RWPE2 (cell line): ENCODE measurements at places on chromosomes 1 and 21.
A peak's percentile ranks its signal among the peaks of the same experiment; 100 is the strongest.

GRCh38 chr21:44402323-44403105, 49.1 kb downstream of the TRPM2 start:
- no peak for DNase-seq

DNA sequence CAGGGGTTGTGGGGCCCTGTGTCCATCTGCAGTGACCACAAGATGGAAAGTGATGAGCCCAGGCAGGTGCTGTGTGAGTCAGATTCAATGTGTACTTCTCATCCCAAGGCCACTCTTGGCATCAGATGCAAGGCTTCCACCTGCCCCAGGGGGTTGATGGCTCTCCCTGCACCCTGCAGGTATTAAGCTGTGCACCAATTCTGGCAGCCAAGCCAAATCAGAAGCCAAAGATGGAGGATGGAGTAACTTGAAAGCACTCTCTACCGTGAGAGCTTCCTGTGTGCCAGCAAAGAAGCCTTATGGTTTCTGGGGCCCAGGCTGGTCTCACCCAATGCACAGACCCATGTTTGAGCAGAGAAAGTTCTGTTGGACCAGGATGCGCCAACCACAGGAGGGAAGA, 44.3 kb upstream of the TENT5C start:
- DNase-seq = no peak

- DNase-seq = no peak
Measured at GRCh38 chr1:91727763-91728162, 158.2 kb downstream of the TGFBR3 start.

GRCh38 chr1:197915862-197916499, 1.2 kb upstream of the LHX9 start:
- peak; percentile 75 for DNase-seq

DNA sequence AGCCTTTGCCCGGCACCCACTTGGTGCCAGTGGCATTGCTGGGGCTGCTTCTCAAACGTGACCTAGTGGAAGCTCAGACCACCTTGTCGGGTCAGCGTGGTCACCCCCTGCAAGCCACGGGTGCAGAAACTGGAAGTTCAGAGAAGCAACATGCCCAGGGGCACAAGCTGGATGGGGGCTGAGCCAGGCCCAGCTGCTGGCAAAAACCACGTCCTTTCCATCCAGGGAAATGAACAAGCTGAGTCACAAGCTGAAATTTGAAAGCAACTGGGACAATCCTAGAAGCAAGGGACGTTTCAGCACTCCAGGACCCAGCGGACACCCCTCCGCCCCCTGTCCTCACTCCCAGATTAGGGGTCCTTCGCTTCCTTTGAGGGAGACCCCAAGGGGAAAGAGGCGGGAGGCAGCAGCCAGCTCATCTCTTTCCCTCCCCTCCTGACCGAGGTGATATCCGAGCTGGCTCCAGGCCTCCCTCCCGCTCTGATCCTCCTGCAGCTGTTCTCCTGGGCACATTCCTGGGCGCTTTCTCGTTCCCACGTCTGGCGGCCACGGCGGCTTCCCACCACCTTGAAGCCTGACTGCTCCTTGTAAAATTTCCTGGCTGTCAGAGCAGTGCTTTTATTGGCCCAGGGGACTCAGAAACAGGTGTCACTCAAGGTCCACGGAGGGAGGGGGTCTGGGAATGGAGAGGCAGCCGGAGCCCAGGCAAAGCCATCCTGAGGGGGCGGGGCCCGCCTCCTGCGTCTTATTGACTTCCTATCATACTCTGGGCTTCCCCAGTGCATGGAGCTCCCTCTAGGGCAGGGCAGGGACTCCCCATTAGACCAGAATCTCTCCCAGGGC, 62.8 kb downstream of the PAX7 start:
- no peak for DNase-seq

DNA sequence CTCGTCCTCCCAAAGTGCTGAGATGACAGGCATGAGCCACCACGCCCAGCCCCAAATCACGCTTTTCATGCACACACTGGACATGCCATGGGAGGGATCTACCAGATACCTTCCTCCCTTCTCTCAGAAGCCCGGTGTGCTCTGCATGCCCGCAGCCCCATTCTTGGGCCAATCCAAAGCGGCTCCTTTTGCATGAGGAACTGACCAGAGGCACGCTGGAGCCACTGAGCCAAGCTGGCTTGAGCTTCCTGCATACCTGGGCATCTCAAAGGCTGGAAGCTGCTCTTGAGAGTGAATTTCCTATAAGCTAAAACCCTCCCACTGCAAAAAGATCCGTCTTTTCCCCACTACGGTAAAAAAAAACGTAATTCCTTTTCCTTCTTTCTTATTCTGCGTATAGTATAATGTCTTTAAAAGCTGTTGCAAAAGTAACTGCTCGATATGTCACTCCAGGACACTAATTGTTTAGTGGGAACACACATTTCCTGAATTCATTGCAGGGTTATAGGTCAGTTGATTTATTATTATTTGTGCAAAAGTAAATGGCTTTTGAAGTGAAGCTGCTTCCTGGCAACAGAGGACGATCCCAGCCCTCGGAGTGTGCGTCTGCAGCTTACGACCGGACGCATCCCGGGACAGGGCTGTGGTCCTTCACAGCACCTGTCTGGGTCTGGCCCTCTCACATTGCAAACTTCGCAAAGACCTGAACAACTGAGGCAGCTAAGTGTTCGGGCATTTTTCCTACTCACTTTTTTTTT, 61.8 kb upstream of the ETS2 start:
- no peak for DNase-seq

DNA sequence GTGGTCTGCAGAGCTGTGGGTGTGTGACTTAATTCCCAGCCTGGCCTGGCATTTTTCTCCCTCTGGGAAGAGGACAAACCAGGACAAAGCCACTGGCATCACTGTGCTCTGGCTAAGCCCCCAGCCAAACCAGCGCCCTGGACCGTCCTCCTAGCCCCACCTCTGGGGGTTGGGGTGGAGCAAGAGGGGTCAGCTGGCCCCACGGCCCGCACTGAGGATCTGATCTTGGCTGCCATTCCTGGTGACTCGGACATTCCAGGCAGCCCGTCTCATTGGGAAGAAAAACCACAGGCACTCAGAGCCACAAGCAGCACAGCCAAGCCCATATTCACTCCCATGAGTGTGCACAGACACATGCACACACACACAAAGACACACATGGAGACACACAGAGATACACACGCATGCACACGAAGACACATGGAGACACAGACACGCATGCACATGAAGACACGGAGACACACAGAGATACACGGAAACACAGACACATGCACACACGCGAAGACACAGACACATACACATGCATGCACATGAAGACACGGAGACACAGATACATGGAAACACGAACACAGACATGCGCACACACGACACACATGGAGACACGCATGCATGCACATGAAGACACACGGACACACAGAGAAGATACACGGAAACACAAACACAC, 2.3 kb upstream of the MXRA8 start:
- peak; percentile 76 for DNase-seq

GRCh38 chr1:1948783-1949182, 29.7 kb upstream of the TMEM52 start:
- DNase-seq = no peak

DNA sequence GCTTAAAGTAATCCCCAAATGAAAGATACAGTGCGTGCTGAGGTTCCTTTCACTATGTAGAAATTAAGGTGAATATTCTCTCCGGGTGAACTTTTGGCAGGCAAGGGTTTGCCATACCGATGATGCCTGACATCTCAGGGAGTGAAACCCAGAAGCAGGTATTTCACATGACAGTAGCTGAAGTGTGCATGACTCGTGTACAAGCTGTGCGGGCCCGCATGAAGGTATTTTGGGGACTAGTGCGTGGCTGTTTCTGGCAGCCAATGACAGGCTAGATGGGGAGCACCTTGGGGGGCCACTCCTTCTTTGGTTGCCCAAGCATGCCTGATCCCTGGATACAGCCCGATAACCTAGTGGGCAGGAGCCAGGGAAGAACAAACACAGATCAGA, 569.0 kb downstream of the SMYD3 start:
- no peak for DNase-seq

DNA sequence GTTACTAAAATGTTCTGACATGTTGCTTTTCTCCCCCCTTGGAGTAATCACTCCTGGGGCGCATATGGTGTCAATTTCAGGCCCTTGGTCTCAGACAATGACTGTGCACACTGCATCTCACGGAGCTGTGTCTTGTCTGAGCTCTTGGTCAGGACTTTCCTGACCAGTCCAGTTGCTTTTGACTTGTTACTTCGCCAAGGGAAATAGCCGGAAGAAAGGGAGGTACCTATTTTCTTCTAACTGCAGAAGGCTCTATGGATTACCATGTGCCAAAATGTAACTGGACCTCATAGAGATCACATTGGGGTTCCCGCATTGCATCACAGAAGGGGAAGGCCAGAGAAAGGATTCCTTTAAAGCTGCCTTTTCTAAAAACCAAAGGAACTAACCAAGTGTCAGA, 68.6 kb downstream of the SPAG17 start:
- no peak for DNase-seq

DNA sequence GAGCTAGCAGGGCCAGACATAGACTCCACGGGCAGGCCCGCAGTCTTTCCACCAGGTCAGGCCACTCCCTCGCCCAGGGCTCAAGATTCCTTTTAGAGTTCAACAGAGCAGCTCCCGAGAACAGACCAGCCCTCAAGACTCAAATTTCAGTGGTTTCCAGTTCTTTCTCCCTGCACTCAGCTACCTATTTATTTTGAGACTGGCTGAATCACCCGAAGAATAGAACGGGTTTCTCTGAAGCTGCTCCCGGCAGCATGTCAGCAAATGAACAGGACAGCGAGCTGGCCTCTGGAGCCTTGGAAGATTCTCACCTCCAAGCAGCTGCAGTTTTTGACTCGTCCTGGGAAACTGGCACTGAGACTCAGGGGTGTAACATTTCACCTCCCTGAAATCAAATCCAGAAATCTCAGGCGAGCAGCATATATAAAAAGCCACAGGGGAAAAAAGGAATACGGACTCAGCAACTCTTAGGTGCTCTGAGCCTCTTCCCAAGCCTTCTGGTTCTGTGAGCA, 177.9 kb downstream of the CLIC6 start:
- DNase-seq = peak; percentile 87

GRCh38 chr1:37731312-37732019, 33.5 kb downstream of the EPHA10 start:
- peak; percentile 32 for DNase-seq

GRCh38 chr1:20150326-20150705, 11.2 kb downstream of the PLA2G2F start:
- peak; percentile 35 for DNase-seq
